ENCODE measurements at places on chromosomes 1 and 21. TPM values are rescaled to one million over a fixed set of nuclear protein-coding genes. Genes with fewer than 3 reads are reported as not detected.

CD48 gene
- 224 TPM for total RNA-seq

KIAA1614 gene
- total RNA-seq = 0.22 TPM

TTC22 gene
- 2.8 TPM for total RNA-seq

FAM78B gene
- total RNA-seq = 0.22 TPM

CHAF1B gene
- total RNA-seq = 30.8 TPM

OR6N1 gene
- not detected for total RNA-seq

MPZ gene
- 1.8 TPM for total RNA-seq

KIF26B gene
- 0.16 TPM for total RNA-seq

SLC6A9 gene
- 6.8 TPM for total RNA-seq

CATSPERE gene
- 0.24 TPM for total RNA-seq

GJB4 gene
- total RNA-seq = not detected

RNF186 gene
- not detected for total RNA-seq

Data from CD8-positive, alpha-beta memory T cell (primary cell).